ENCODE measurements at places on chromosomes 2 and 18. TPM values are rescaled to one million over a fixed set of nuclear protein-coding genes. Genes with fewer than 3 reads are reported as not detected.

Gene NT5DC4
- total RNA-seq: not detected

Gene IL37
- total RNA-seq: not detected

Gene AOX1
- total RNA-seq: 320 TPM

Gene DYNAP
- total RNA-seq: not detected

Gene TDRD15
- total RNA-seq: 1.6 TPM

Gene NEMP2
- total RNA-seq: 8.8 TPM

Gene PRSS56
- not detected for total RNA-seq

Gene CHST10
- 1.7 TPM for total RNA-seq

Gene SCN3A
- total RNA-seq: 0.82 TPM

Gene PARD6G
- 4.1 TPM for total RNA-seq

Gene LYPD1
- total RNA-seq: 1.5 TPM

Gene HOXD4
- 6.2 TPM for total RNA-seq

Gene RBMS1
- 94.9 TPM for total RNA-seq

Gene REG1A
- not detected for total RNA-seq

Gene TWIST2
- total RNA-seq: 90.8 TPM

Gene NT5C1B
- not detected for total RNA-seq

Gene ZNF804A
- 0.38 TPM for total RNA-seq

Gene MRPL44
- total RNA-seq: 30.4 TPM

Data from subcutaneous adipose tissue (tissue), 4 donors.